ENCODE measurements at places on chromosomes 3 and 15.
A peak's percentile ranks its signal among the peaks of the same experiment; 100 is the strongest.

DNA sequence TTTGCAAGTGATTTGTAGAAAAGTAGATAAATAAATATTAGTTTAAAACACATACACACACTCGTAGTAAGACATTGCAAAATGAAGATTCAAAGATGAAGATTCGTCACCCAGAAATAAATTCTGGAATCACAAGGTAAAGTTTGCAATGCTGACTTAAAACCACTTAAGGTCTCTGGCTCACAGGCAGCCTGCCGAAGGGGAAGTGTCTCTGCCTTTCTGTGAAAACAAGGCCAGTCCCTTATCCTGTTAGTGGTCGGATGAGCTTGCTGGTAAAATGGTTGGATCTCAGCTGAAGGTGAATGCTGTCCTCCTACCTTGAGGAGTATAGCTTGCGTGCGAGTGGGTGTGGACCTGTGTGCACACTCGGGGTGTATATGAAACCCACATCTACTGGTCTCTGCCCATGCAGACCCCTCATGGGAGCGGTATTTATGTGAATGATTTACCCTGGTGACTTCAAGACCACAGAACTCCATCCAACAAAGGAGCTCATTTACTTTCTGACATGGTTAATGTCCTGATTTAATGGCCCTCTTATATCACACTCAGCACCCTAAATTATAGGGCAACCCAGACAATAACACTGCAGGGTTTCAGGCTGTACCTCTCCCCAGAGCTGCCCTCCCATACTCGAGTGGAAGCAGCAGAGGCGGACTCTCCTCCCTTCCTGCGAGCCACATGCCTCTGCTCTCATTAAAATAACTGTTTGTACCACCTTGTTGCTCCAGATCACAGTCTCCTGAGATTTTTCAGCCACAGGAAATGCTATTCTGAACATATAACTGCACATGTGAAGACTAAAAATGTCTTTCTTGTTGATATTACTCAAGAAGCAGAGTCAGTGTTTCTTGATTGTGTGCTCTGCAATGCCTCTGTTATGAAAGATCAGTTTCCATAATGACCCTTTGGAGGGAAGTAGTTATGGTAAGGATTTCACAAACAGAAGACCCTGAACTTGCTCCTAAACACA is 45.9 kb upstream of the ALDH1A3 start:
- no peak for DNase-seq

DNA sequence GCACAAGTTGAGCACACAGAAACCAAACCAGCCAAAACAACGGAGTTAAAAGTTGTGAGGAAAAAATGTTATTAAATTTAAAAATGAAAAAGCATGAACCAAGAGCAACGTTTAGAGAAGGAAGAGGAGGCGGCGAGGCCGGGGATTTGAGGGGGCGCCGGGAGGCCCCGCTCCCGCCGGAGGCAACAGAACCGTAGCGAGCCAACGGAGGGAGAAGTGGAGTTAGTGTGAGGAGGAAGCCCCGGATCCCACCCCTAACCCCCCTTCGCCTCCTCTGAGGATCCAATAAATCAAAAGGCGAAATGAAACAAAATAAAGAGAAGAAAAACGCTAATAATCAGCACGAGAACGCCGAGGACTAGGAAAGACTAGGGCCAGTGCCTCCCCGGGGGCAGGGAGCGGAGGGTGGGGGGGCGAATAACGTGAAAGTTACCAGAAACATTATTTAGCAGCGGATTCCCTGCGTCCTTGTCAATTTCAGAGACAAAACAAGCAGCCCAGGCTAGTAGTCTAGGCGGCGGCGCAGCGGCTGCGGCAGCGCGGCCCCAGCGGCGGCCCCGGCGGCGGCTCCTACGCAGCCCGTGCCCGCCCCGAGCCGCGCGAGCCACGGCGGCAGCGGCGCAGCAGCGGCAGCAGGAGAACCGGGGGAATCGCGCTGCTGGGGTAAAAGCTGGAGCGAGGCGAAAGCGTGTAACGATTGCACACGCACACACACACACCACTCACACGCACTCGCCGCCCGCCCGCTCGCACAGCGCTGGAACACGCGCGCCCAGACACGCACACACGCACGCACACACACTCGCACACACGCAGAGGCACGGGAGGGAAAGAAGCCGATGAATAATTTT is 1.7 kb downstream of the MEIS2 start:
- DNase-seq, result no peak

GRCh38 chr15:35991386-35991785 is 445.4 kb upstream of the DPH6 start:
- DNase-seq, result no peak

DNA sequence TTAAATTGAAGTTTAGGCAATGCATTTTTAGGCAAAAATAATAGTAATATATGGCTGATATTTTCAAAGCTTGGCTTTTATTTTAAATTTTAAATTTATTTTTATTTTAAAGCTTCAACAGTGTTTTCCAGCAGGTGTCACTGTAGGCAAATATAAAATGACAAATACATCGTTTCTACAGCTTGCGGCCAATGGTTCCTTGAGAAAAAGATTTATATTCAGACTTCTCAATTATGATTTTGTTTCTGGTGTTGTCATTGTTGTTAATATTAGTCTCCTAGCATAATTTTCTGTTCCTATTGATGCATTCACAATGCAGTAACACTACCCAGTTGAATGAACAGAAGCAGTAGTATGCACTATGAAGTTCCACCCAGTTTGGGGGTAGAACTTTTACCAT is 220.7 kb upstream of the DNAJC19 start:
- peak; percentile 2 for DNase-seq

- no peak for DNase-seq
Observed at GRCh38 chr3:280681-281080, 84.1 kb downstream of the CHL1 start.

DNA sequence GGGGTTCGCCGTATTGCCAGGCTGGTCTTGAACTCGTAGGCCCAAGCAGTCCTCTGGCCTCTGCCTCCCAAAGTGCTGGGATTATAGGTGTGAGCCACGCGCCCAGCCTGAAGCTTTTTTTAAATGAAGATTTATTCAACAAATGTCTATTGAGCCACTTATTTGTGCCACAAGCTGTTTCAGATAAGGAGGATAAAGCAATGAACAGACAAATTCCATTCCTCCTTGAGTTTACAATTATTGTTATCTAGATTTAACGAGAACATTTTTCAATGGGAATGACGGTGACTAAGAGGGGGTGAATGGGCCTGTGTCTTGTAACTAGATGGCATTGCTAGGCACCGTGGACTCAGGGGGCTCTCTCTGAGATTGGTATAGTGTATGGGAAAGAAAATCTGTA is 10.2 kb downstream of the PPARG start:
- no peak for DNase-seq

DNA sequence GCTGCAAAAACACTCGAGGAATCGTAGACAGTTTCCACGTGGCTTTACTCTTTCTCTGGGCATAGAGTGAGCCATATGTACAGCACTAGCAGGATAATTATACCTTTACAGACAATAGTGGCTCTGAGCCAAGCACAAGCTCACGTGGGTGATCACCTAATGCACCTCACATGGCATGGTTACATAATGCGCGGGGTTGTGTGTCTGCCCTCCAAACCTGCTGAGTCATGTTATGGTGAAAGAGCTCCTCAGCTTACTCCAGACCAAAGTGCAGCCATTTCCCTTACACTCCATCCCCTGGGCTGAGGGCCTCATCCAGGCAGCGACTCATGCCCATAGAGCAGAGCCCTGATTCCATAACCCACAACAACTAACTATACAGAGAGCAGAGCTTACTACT is 1458.4 kb upstream of the CADM2 start:
- DNase-seq, result no peak

DNA sequence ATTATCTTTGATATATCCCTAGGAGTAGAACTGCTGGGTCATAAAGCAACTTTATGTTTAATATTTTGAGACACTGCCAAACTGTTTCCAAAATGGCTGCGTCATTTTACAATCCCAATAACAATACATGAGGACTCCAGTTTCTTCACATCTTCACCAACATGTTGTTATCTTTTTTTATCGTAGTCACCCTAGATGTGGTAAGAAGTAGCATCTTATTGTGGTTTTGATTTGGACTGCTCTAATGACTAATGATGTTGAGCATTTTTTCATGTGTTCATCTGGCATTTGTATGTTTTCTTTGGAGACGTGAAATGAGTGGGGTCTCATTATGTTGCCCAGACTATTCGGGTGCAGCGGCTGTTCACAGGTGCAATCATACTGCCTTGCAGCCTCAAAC is 83.8 kb downstream of the MAP4 start:
- DNase-seq, result peak; percentile 19

DNA sequence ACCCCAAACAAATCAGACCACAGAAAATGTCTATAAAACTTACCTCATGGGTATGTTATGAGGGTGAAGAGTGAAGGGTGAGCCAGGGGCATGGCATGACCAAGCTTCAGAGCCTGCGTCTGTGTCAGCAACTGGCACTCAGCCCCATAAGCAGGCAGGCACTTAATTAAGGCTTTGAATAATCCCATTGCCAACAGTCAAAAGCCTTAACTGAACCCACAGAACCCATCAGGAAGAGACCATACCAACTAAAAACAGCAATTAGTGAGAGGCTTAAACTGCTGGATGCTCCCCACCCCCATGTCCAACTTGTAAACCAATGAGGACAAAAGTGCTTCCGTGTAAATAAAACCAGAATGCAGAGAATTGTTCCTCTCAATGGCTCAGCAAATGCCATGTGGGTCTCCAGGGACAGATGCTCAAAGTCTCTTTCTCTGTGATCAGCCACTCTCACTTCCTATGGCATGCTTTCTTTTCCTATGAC is 126.0 kb downstream of the MYLK start:
- DNase-seq, result no peak

DNA sequence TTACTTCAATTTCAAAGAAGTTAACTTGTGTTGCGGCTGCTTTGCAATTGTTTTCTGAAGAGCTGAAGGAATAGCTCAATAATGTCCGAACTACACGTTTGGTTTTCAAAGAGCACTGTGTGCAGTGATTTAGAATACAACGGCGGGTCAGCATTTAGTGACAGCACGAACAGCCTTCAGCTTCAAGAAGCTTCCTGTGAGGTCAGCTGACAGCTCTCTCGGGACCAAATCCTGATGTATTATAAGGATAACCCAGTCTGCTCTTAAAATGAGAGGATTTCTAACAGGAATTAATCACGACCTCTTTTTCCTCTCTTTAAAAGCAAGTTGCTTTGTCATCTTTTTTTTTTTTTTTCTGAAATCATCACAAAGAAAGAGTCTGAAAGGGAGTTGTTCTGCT is 97.9 kb upstream of the UNC13C start:
- no peak for DNase-seq

GRCh38 chr3:43236008-43236407 is 50.3 kb upstream of the SNRK start:
- no peak for DNase-seq

DNA sequence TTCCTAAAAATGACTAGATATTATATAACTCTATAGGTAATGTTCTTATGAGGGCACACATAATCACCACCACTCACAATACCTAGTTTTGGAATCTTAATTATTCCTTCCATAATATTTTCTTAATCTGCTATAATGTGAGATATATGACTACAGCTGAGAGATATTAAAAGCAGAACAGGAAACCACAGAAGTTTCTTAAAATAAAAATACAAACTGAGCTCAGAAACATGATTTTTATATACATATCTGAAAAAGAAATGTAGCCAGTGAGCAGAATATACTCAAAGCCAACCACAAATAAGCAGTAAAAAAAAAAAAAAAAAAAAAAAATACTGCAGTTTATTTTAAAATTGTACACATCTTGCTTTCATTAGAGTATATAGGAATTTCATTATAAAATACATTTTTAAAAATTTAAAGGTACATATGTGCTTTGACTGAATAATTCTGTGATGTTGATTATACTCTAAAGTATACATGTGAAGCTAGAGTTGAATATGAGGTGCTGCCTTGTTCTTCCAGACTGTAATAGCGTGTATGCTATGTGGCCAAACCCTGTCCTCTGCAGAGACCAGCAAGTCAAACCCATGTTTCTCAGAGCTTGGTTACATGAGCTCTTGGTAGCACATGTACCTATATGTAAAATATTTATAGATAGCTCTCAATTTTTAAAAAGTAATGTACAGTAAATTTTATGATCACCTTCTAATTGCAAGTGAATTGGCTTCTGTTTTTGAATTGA is 175.0 kb downstream of the UBE2E2 start:
- DNase-seq, result no peak

GRCh38 chr15:51912528-51912927 is 59.0 kb downstream of the LEO1 start:
- DNase-seq, result no peak

- DNase-seq, result peak; percentile 71
Observed at GRCh38 chr3:171936191-171936841, 93.2 kb downstream of the TMEM212 start.

GRCh38 chr3:52062505-52062904 is 6.1 kb upstream of the DUSP7 start:
- DNase-seq, result no peak

- no peak for DNase-seq
Observed at GRCh38 chr3:16252243-16252978, 12.3 kb downstream of the DPH3 start.

DNA sequence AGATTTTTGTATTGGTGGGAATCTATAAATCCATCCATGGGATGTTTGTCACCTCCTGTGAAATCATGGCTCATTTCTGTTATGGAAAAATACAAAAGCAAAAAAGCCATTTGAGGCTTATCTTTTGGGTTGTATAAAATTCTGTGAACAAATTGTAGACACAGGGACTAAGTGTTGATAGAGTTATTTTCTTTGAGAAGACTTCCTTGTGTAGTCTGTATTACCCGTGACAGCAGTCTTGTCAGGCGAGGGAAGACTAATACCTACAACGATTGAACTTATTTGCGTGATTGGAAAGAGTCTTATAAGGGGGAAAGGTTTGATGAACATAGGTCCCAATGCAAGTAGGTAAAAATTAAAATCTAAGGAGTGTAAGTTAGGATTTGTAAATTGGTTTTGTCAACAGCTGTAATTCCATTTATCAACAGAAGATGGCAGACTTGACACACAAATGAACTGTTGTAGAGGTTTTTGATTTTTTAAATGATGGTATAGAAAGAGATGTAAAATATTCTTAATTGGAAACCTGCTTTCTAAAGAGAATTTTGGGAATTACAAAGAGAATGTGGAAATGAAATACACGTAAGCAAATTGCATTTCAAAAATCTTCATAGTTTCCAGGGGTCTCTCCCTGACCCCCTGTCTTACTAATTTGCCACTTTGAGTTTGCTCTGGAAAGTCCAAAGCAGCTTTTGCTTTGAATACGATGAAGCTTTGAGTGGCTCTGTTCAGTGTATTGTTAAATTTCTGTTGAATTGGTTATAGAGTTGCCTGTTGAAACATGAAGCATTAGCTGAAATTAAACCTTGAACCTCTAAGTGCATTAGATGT is 33.2 kb downstream of the SLC25A26 start:
- peak; percentile 26 for DNase-seq

GRCh38 chr3:43248185-43248583 is 38.2 kb upstream of the SNRK start:
- no peak for DNase-seq

- peak; percentile 37 for DNase-seq
Observed at GRCh38 chr15:91572110-91572509, 281.4 kb upstream of the SLCO3A1 start.

GRCh38 chr15:27585041-27585640 is 514.0 kb downstream of the OCA2 start:
- DNase-seq, result no peak

- DNase-seq, result no peak
Observed at GRCh38 chr15:64824929-64825430, 467 bp downstream of the PIF1 start.

GRCh38 chr3:170179432-170179831 is 2.1 kb downstream of the PHC3 start:
- no peak for DNase-seq

Data from non-pigmented ciliary epithelial cell (primary cell).